Activated T-helper 1 cell treated with anti-CD3 and anti-CD28 coated beads, Interleukin-2, amount 50 U/mL, for 16 hours (primary cell): ENCODE measurements at places on chromosomes 7 and 10.

- DNase-seq = no peak
These were observed 87.8 kb upstream of the SLC26A5 start for GRCh38 chr7:103533761-103534160.

DNA sequence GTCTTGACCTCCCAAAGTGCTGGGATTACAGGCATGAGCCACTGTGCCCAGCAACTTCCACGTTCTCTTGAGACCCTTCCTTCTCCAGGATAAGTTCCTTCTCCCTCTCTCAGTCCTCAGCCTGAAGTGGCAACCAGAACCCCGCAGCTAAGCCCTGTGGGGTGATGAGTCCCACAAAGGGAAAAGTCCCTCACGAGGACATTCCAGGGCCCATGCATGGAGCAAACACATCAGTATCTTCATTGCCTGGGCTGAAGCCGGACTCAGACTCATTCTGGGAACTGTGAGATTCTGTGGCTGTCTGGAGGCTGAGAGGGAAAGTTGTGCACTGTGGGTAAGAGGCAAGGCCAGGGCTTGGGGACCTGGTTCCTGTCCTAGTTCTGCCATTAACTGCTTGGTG, 622.9 kb downstream of the GALNT17 start:
- no peak for DNase-seq

DNA sequence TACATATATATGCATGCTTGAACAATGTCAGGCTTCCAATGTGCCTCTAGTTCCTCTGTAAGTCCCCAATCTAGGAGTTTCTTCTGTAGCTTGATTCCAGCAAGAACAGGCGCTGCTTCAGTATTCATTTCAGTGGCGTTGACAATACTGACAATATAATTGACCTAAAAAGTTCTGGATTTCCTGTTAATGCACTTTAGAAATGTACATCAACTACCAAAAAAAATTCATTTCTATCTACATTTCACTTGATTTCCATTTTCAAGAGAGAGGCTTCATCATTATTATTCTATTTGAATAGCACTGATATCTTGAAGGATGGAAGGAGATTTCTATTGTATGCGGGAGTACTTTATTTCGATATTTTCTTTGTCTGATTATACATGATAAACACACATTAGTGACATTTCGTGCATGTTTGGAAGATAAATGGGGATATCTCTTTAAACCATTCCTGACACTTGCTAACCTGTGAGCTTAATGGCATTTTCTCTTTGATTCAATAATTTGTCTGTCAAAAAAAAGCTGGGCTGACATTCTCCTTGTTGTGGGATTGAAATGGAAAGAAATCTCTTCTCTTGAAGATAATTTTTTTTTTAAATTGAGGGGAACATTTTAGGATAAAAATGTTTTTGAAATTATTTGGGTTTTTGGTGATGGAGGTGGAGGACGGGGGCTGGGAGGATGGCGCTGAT, 568.2 kb downstream of the LRMDA start:
- no peak for DNase-seq

DNA sequence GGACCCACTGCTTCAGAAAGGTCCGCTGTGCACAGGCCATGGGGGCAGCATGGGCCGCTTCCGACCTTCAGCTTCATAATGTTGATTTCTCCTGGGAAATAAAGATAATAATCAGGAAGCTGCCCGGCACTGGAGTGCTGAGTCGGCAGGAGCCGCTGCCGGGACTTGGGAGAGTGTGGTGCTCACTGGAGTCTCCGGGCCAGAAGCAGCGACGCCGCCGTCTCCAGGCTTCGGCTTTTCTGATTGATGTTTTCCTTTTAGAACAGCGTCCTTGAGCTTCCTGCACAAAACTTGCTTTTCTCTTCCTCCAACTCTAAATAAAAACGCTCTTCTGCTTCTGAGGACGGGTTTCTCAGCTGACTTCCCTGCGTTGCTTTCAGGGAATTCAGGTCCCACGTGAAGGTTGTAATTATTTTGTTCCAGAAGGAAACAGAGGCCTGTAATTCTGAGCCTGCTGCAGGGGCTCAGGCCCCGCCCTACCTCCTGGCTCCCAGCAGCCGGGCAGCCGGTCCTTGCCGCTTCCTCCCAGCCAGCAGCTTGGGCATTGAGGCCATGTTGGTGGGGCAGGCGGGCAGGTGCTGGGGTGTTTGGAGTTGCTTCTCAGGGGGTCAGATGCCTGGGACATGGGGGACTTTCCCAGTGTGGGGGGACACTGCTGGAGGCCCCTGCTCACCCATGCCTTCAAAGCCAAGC, 14.7 kb downstream of the PWWP2B start:
- DNase-seq = no peak

GRCh38 chr7:75727881-75728593, 10.7 kb downstream of the HIP1 start:
- no peak for DNase-seq

DNA sequence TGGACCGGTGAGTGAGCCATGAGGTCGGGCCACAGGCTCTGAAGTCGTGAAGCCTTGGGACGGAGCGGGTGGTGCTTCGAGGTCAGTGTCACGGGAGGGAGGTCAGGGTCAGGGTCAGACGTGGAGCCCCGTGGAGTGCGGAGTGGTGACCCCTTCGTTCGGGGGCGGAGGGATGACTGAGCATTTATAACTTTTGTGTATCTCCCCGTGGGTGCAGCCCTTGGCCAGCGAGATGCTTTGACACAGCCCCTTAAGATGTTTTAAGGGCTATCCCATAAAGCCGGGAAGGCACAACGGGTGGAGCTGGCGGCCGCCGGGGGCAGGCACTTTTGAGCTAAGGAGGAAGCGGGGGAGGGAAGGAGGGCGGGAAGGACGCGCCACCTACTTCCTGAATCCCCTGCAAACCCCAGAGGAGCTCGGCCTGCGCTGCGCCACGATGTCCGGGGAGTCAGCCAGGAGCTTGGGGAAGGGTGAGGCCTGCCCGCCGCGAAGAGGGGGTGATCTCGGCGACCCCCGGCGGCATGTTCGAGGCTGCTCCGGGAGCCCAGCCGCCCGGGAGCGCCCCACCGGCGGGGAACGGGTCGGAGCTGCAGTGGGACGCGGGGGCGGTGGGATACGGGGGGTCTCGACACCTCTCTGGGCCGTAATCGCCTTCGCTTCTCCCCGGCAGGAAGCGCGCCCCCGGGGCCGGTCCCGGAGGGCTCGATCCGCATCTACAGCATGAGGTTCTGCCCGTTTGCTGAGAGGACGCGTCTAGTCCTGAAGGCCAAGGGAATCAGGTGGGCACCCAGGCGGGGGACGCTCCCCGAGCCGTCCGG, at the start of gene GSTO1:
Gene GSTO1, plus strand, starts transcription at position 400 of the 818 bp plus-strand sequence. Its CDS starts 37 bp downstream, at position 437.
- DNase-seq = peak; percentile 38

DNA sequence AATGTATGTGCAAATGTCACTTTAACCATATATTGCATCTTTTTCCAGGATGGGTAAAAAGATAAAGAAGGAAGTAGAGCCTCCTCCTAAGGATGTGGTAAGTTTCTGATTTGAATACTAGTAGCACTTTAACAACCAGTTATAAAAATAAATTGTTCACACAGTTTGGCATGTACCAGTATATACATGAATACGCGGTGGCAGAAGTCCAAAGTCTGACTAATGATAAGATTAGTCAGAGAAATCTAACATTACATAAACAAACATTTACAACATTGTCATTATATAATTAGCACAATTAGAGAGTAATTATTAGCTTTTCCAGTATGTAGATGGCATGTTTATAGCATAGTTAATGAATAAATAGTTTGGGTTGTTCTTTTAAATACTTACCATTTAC, 4.1 kb downstream of the ARMC3 start:
- DNase-seq = no peak

GRCh38 chr7:149859876-149860275, 13.9 kb upstream of the ATP6V0E2 start:
- no peak for DNase-seq

DNA sequence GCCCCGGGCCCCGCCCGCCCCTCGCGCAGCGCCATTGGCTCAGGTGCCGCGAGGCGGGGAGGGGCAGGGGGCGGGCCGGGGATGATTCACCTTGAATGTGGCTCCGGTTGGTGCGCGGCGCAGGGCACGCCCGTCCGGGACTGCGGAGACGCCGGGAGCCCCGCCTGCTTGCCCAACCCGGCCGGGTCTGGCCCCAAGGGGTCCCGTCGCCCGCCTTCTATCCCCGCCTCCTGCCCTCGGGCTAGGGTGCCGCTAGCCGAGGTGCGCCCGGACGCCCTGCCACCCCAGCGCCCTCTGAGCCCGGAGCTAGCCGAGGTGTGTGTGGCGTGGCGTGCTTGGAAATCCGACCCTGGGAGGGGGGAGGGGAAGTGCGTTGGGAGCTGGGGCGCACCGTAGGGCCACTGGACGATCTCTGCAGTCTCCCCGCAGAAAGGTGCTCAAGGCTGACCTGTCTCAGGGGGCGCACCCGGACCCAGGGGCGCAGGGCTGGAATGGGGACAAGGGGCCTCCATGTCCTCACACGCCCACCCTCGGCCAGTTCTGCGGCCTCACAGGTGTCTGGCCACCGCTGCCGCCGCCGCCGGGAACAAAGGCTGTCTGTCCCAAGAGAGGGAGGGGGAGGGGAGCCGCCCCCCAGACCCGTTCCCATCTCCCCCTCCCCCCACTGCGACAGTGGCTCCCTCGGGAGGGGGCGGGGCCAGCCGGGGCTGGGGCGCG, 168.9 kb downstream of the NRF1 start:
- peak; percentile 40 for DNase-seq

- DNase-seq = no peak
These were observed 52.8 kb downstream of the COBL start for GRCh38 chr7:51263631-51264484.

DNA sequence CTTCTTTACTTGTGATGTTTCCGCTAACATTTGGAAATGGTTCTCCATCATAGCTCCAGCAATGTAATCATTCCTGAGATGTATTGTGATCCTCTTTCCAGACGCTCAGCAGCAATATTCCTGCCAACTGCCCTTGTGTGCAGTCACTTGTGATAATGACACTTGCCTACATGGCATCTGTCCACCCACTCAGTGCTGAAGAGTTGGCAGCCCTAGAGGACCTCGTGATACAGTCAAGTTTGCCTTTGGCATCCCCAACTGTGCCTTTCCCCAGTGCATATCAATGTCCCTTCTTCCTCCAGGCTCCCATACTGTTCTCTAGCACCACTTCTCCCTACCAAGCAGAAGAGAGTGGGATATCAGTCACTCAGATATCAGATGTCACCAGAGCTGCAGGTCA, 64.9 kb downstream of the MYOF start:
- DNase-seq = no peak

- peak; percentile 41 for DNase-seq
These were observed 94.9 kb downstream of the LYZL2 start for GRCh38 chr10:30534465-30535144.

- no peak for DNase-seq
These were observed 201.8 kb downstream of the GLRX3 start for GRCh38 chr10:130337696-130338635.

GRCh38 chr7:6286486-6286885, 14.1 kb upstream of the CYTH3 start:
- no peak for DNase-seq

DNA sequence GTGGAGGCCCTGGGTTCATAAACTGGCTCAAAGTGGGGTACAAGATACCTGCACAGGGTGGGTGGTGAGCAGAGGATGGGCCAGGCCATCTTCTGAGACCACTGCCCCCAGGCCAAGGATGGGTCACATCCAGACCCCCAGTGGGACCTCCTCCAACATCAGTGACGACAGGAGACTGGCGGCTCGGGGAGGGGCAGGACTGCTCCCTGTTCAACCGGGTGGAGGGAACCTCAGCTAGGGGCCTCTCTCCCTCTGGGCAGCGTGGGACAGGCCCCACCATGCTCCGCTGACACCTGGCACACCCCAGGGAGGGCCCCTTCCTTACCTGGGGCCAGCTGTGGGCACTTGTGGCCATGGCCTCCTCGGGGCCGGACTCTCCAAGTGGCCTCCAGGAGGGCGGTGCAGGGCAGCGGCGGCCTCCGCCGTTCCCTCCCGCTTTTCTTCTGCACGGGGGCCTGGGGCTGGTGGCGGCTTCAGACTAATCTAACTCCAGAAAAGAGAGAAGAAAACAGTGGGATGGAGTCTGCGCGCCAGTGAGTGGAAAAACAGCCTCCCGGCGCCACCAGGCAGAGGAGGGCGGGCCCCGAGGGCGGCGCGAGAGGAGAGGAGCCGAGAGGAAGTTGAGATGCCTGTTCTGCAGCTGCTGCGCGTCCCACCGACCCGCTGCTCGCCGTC, at the start of gene CALHM2:
Gene CALHM2, minus strand, starts transcription at position 540 of the 675 bp plus-strand sequence. CDS start 2,429 bp downstream, outside the sequence.
- peak; percentile 34 for DNase-seq

GRCh38 chr10:33248638-33249037, 85.8 kb downstream of the NRP1 start:
- no peak for DNase-seq

DNA sequence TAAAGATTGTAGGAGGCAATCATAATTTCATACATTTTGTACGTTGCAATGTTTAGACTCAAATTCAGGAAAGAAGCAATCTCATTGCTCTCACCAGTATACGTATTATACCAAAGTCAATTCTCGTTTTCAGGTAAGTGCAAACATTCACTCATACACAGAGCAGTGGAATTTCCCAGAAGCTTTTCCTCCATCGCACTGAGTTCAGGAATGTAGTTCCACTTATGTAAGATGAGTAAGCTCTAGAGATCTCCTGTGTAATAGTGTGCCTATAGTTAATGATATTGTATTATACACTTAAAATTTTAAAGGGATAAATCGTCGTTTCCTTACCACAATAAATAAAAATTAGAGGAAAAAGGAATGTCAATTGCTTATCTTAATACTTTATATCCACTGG, 470.8 kb upstream of the KCND2 start:
- no peak for DNase-seq

DNA sequence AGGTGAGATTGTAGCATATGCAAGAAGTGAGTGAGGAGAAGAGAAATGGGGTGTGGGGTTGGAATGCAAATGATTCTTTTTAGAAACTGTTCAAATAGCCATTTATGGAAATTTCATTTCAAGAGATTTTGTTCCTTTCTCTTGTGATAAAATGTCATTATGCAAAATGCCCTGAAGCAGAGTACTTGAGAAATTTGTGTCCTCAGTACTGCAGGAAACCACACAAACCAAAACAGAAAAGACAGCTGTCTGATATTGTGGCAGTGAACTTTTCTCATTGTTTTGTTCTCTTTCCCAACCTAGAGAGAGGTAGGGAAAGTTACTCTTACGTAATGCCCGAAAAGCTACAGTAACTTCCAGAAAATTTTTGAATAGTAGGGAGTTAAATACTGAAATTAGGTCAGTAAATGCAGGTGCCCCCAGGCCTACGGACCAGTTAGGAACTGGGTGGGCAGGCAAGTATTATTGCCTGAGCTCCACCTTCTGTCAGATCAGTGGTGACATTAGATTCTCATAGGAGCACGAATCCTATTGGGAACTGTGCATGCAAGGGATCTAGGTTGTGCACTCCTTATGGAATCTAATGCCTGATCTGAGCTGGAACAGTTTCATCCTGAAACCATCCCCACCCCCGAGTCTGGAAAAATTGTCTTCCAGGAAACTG, 34.0 kb downstream of the DLD start:
- DNase-seq = no peak

DNA sequence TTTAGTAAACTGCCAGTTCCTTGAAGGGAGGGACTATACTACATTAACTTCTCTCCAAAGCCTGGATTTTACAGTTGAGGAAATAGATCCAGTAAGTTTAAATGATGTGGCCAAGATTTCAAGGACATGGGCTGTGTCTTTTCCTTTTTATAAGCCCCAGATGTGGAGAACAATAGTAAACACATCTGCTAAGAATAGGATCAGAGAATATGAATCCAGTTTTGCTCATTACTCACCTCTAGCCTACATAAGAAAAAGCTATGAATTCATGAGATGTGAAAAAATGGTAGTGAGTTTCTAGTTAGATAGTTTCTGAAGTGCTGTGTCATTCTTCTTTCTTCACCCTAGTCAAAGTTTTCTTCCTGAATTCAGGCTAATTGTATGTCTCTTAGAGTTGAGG, 38.6 kb downstream of the MAGI2 start:
- DNase-seq = no peak
